ENCODE measurements at places on chromosomes 6 and 20.
A peak's percentile ranks its signal among the peaks of the same experiment; 100 is the strongest.

GRCh38 chr20:1528811-1529210 lies 28.7 kb downstream of the SIRPD start:
- DNase-seq, result no peak

DNA sequence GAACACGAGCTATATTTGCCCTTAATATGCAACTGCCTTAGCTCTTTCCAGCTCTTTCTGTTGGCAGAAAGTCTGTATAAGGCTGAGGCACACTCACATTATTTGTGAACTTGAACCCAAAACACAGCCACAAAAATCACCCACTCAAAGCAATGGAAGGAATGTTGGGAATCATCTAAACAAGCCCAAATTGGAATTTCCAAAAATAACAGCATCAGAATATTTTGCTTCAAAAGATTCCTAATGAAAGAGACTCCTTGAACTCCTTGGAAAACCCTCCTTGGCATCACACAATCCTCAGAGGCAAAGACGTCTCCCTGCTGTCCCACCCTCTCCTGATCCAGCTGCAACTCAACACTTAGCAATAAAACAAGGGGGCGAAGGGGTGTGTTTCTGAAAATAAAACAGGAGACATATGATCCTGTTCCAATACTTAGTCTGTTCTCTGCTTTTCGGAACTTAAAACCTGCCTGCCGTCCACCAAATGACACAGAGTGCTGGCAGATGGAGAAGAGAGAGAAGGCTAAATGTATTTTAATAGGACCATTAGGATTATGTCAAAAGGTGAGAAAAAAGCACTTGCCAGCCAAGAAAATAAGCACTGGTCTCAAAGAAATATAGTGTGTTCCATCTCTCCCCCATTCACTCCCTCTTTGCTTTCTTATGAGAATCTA lies 320.7 kb upstream of the JARID2 start:
- no peak for DNase-seq

DNA sequence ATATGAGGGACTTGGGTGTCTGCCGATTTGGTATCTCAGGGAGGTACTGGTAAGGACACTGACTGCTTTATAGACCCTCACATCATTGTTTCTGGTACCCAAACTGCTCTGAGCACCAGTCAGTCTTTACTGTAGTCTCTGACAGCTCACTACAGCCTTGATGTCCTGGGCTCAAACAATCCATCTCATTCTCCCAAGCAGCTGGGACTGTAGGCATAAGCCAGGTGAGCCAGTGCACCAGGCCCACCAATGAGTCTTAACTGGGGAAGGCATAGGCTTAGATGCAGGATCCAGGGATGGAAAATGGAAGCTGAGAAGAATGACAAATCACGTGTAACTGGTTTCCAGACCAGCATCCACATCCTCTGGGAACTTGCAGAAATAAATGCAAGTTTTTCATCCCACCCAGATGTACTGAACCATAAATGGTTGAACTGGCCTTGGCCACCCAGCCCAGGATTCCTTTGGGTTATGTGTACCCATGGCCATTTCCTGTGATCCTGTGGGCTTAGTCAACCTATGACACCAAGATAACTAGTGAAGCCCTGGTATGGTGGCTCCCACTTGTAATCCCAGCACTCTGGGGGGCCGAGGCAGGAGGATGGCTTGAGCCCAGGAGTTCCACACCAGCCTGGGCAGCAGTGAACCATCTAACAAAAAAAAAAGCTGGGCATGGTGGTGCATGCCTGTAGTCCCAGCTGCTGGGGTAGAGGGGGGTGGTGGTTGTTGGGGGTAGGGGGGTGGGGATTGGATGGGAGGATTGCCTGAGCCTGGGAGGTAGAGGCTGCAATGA lies 5.8 kb downstream of the TUBB start:
- no peak for DNase-seq

DNA sequence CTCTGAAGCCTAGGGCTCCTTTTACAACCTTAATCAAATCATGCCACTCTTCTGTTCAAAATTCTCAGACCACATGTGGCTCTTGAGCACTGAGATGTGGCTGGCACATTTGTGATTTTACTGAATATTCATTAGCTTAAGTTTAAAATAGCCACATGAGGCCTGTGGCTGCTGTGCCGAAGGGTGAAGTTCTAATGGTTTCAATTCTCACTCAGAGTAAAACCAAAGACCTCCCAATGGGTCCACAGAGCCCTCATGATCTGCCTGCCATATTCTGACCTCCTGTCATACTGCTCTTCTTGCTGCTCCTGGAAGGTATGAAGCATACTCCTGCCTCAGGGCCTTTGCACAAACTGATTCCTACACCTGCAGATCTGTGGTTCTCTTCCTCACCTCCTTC lies 7.8 kb upstream of the CST3 start:
- DNase-seq, result no peak

GRCh38 chr6:125114248-125114858 lies 39.2 kb upstream of the TPD52L1 start:
- peak; percentile 20 for DNase-seq
